A549 (cell line): ENCODE measurements at places on chromosomes 5 and 9. TPM values are rescaled to one million over a fixed set of nuclear protein-coding genes. Genes with fewer than 3 reads are reported as not detected.

DNA sequence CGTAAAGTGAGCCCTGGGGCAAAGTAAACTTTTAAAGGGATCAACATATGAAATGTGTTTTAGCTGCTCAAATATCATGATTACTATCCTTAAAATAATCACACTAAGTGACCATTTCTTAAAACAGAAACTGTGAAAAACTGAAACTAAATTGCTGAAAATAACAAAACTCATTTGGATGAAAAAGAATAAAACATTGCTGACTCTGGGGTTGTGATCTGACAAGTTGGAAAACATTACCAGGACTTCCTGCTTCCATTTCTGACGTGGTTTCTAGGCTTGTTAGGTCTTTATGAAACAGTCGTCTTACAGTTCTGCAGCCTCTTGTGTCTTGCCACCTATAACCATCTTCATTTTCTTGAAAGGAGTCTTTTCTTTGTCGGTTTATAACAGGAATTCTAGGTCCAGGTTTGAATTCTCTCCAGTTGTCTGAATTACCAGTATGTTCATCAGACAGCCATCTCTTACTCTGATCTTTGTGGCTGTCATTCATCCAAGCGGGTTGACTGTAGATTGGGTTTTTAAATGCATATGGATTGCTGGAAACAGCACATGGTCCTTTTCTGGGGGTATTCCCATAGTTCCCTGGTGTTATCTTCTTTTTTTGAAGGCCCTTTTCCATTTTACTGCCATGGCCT lies 1.7 kb downstream of the TUT7 start:
- DNase-seq = no peak

PCDHGA10 gene
- polyA plus RNA-seq = 0.01 TPM in 1 of 3 replicates, not detected in the others

GRCh38 chr5:150497274-150497988 lies 10.5 kb upstream of the NDST1 start:
- peak; percentile 88 for DNase-seq

SAXO1 gene
- not detected in 3 replicates for polyA plus RNA-seq

DNA sequence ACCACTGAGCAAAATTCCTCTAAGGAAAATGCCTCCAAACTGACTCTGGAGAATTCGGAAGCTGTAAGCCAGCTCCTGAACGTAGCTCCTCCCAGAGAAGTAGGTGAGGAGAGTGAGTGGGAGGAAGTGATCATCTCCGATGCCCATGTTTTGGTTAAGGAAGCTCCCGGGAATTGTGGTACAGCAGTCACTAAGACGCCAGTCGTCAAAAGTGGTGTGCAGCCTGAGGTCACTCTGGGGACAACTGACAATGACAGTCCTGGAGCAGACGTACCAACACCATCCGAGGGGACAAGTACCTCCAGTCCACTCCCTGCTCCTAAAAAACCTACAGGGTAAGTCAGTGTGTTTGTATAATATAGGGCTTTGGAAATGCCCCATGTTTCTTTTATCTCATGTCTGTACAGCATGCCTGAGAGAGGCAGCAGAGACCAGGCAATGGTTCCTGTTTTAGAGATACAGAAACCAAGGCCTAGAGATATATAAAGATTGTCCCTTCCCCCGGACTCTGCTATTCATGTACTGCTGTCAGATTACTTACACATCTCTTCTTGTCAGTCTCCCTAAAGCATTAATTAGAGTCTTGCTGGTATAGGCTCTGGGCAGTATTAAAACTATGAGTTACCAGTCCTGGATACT lies 23.9 kb downstream of the HMGXB3 start:
- DNase-seq = no peak

DNA sequence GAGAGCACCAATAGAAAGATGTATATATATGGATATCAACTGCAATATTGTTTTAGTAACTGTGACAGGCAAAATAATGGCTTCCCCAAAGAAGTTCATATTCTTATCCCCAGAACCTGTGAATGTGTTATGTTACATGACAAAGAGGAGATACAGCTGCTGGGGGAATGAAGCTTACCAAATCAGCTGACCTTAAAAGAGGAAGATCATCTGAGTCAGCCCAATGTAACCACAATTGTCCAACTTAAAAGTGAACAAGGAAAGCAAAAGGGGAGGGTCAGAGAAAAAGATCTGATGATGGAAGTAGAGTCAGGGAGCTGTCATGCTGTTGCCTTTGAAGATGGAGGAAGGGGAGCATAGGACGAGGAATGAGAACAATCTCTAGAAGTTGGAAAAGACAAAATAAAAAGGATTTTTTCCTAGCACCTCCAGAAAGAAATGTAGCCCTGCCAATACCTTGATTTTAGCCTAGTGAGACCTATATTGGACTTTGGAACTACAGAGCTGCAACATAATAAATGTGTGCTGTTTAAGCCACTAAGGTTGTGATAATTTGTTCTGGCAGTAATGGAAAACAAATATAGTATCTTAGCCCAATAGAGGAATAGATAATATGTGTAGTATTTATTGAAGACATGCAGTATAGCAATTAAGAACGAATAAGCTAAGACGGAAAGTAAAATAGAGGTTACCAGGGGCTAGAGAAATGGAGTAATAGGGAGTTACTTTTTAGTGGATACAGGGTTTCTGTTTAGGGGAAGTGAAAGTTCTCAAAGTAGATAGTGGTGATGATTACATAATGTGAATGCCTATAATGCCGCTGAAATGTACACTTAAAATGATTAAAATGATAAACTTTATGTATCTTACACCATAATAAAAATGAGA lies 115.9 kb downstream of the PIK3R1 start:
- DNase-seq = no peak

GRCh38 chr5:159463590-159464321 lies 133.5 kb upstream of the IL12B start:
- DNase-seq = peak; percentile 47

MEGF9 gene
- polyA plus RNA-seq = 21.1 to 33.4 TPM (median 30.0 TPM) in 3 replicates

SUSD3 gene
- 0.34 to 0.46 TPM (median 0.42 TPM) in 3 replicates for polyA plus RNA-seq

- DNase-seq = no peak
These were observed 16.9 kb downstream of the ANKRD33B start for GRCh38 chr5:10580531-10581423.

CCIN gene
- 0.05 TPM in 2 of 3 replicates, not detected in the other for polyA plus RNA-seq

GRCh38 chr9:79939819-79940218 lies 368.1 kb downstream of the TLE4 start:
- peak; percentile 1 for DNase-seq

DNA sequence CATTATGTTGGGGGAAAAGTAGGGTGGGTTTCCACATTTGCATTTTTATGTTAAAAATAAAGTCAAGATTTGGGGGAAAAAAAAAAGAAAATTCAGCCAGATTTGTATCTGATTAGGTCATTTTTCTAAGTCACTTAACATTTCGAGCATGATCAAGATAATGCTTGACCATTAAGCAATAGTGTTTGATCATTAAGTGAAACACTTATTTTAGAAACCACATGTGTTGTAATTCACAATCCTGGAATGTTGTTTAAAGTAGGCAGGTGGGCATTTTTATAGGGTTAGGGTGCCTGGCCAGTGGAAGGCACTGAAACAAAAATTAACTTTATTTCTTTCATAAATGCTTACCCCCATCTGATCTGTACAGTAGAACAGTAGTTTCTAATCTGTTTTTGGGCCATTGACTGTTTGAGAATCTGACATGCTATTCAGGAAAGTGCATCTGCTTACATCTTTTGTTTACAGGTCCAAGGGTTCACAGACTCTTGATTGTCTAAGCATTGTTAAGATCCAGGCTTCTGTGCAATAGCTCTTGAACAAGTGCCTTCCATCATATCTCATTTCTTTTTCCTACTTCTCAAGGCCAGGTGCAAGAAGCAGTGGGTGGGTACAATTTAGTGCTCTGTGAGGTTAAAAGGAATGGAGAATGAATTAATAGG lies 9.1 kb downstream of the ZCCHC9 start:
- DNase-seq = no peak

GRCh38 chr5:74851684-74852353 lies 14.4 kb downstream of the FAM169A start:
- DNase-seq = peak; percentile 15

DNA sequence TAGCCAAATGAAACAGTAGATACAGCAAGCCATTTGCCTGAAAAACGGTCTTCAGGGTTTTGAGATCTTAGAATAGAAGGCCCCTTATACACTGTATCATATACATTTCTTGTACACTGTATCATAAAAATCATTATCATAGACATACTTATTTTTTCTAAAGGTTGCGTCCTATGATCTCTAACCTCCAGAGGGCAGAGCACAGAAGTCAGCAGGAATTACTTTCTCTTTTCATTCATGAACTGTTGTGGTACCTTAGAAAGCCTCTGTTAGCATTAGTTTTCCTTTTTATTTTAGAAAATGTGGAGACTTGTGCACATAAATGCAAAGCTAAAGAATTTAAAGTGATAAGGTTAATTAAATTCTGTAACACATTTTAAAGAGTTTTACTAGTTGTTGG lies 115.4 kb downstream of the OXCT1 start:
- DNase-seq = no peak

- peak; percentile 65 for DNase-seq
These were observed 113.7 kb downstream of the TRPM6 start for GRCh38 chr9:74773886-74774479.

MEIKIN gene
- not detected in 3 replicates for polyA plus RNA-seq

GRCh38 chr5:178785999-178786398 lies 55.5 kb upstream of the ZNF354A start:
- DNase-seq = peak; percentile 50

DNA sequence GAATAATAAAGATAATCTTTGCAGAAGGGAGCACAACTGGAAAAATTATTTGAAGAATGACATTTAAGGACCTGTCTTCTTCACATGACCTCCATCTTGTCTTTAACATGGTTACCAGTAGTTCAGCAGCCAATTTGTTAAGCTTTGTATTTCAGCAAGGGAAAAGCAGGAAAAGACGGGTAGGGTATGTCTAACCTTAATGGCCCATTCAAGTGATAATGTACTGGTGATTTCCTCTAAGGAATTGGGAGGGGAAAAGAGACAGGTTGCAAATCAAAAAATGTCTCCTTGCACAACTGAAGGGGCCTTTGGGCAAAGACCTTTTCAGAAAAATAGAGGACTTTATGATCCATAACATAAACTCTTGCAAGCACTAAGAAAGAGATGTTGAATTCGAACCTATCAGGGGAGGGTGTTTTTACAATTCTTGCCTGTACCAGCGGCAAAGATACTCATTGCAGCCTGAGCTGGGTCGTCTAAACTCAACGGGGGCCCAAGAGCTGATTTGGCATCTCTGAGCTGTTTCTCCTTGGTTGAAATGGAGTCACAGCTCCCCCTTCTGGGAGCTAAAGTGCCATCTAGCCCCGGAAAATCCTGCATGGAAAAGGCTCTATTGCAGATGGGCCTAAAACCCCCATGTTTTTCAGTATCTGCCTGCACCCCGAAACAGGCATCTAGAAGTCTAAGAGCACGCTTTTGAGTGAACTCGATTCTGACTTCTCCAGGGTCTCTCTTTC lies 3.8 kb downstream of the BRINP1 start:
- peak; percentile 32 for DNase-seq

GRCh38 chr5:168162464-168162863 lies 129.0 kb upstream of the WWC1 start:
- DNase-seq = no peak

DNA sequence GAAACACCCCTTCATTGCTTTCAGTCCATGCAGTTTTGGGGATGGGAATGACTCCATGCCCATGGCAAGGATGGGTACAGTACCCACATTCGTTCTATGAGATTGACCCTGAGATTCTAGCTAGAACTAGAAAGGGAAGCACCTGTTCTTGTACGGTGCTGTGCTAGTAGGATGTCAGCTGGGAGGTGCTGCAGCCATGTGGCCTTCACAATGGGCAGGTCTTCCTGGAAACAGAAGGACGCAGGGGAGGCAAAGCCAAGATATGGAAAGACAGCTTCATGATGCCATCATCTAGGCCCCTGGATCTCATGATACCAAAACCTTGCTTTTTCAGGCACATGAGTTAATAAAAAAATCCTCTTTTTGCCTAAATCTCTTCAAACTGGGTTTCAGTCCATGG lies 10.5 kb upstream of the FGF1 start:
- DNase-seq = no peak
